ENCODE measurements at places on chromosomes 16 and 17. TPM values are rescaled to one million over a fixed set of nuclear protein-coding genes. Genes with fewer than 3 reads are reported as not detected.

Gene KRT39
- not detected for total RNA-seq

Gene EFCAB13
- total RNA-seq = 5.2 TPM

Gene GOSR2
- total RNA-seq = 56.5 TPM

Gene KRTAP9-8
- total RNA-seq = not detected

Gene ABCA10
- total RNA-seq = 0.30 TPM

Gene SPNS2
- total RNA-seq = 0.42 TPM

Gene NETO2
- 19.0 TPM for total RNA-seq

Gene UNC45B
- not detected for total RNA-seq

Gene CFAP97D1
- total RNA-seq = not detected

Gene FBXW10
- total RNA-seq = not detected

Gene SLC22A31
- total RNA-seq = not detected

Gene FBXO39
- not detected for total RNA-seq

Gene DYNLL2
- 36.1 TPM for total RNA-seq

Gene ORAI3
- total RNA-seq = 7.9 TPM

Gene PPL
- total RNA-seq = not detected

Gene FSCN2
- 0.21 TPM for total RNA-seq

Gene SLC46A1
- 6.7 TPM for total RNA-seq

Measured in activated CD8-positive, alpha-beta memory T cell treated with anti-CD3 and anti-CD28 coated beads for 36 hours (primary cell).